AG08396 (cell line): ENCODE measurements at places on chromosomes 1 and 21.

- DNase-seq, result no peak
Measured at GRCh38 chr1:58003059-58003458, 543.5 kb downstream of the OMA1 start.

DNA sequence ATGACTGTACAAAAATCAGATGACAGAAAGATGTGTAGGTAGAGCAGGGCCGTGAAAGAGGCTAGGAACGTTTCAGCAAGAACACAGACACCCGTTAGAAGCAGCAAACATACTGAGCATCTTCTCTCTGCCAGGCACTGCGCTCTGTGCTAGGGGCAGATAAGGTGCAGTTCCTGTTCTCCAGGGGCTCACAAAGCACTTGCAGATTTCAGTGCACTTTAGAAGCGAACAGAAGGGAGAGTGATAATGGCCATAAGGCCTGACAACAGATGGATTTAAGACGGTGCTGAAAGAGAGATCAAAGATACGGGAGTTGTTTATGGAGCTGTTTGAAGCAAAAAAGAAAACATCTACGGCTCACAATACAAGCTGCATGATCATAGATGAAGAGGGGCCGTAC, 200.3 kb upstream of the FOXD3 start:
- DNase-seq, result no peak

DNA sequence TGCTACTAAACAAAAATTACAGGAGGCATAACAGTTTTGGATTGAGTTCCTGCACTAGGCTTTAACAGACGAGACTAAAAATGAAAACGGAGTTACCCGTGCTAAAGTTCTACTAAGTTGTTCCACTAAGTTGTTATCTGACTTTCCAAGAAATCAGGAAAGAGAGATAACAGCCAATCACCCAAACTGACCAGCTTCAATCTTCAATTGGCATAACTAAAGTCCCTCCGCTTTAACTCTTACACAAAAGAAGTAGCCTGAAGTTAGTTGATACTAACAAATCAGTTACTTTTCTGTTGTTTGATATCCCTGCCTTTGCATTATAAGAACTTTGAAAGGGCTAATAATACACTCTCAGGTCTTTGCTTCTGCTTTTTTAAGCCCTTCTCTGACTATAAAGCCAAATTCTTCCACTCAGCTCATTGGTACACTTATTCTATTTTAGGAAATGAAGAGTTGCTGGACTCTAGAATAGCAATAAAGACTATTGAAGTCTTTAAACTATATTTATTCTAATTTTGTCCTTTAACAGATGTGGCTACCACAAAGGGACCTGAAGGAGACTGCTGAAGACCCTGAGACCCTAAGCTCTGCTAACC, 61.3 kb downstream of the TESK2 start:
- DNase-seq, result no peak

GRCh38 chr21:45155910-45156309, 81.5 kb downstream of the ADARB1 start:
- no peak for DNase-seq

GRCh38 chr1:150512846-150513245, 2.7 kb upstream of the FALEC start:
- no peak for DNase-seq

- DNase-seq, result no peak
Measured at GRCh38 chr1:21157054-21157453, 19.6 kb downstream of the EIF4G3 start.

DNA sequence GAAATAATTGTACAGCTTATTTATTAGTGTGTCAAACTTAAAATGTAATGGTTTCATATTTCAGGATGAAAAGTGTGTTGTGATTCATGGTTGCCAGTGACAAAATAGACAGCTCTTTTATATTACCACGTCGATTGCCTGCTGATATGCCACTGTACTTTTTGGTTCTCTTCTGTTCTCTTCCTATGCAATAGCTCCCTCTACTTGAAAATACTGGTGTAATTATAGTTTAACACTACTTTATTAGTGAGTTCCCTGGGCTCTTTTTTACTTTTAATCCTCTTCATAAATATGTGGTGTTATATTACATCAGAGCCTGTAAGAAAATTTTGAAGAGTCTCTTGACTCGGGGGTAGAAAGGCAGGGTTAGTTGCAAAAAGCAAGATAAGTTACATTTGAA, 111.3 kb downstream of the PATJ start:
- peak; percentile 18 for DNase-seq

DNA sequence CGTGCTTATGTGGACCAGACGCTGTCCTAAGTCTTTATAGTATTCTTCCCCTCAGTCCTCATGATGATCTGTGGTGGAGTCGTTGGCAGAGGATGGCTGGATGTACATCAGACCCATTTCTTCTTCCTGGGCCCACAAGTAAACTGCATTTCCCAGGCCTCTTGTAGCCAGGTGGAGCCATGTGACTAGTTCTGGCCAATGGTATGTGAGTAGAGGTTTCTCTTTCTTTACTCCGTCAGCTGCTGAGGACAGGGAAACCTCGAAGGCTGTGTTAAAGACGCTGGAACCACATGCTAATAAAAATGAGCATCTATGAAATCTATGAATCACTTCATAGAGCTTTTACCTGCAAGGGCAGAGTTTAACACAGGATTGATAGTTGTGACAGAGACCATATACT, 18.7 kb upstream of the ZNF362 start:
- no peak for DNase-seq

GRCh38 chr21:38291874-38292273, 35.1 kb downstream of the KCNJ15 start:
- DNase-seq, result no peak

GRCh38 chr1:4830707-4831106, 176.3 kb downstream of the AJAP1 start:
- no peak for DNase-seq

DNA sequence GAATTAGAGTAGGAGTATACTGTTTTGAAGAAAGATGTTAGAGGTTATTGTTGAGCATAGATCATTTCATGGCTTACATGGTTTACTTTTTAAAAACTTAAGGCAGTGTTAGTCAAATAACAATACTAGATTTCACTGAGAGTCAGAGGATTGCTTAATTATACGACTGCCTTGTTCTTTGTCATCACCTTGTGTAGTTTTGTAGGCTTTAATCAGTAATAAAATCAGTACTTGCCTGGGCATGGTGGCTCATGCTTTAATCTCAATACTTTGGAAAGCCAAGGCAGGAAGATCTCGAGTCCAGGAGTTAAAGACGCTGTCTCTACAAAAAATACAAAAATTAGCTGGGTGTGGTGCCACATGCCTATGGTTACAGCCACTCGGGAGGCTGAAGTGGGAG, 41.3 kb upstream of the GPR52 start:
- DNase-seq, result no peak

DNA sequence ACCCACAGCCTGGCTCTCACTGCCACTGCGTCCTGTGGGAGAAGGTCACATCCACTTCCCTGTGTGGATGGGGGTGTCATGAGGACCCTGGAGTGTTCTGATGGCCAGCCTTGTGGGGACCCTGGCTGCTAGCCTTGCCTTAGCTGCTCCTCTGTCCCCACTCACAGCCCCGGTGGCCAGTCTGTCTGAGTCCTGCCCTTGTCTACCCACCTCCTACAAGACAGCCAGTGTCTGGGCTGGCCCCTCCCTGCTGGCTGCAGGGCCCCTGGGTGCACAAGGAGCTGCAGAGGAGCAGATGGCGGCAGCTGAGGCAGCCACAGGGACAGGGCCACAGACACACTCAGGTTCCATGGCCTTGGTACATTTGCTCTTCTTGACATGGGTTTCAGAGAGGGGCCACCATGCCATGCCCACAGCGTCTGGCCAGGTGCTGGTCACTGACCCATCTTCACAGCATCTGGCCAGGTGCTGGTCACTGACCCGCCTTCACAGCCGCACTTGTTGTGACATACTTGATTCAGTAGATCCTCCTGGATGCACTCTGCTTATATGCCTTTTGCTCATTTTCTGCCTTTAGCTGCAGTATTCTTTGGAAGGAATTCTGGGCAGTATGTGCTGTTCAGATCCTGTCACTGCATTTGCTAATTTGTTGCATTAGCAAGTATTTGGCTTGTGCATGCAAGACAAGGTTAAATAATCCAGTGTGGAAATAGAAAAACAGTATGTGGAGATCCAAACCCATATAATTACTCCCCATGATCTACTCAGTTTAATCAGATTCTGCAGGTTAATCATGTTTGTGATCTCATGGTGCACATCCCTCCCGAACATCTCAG, 157.8 kb downstream of the PCBP3 start:
- DNase-seq, result no peak

GRCh38 chr1:17880449-17880848, 125.3 kb downstream of the ACTL8 start:
- DNase-seq, result no peak

DNA sequence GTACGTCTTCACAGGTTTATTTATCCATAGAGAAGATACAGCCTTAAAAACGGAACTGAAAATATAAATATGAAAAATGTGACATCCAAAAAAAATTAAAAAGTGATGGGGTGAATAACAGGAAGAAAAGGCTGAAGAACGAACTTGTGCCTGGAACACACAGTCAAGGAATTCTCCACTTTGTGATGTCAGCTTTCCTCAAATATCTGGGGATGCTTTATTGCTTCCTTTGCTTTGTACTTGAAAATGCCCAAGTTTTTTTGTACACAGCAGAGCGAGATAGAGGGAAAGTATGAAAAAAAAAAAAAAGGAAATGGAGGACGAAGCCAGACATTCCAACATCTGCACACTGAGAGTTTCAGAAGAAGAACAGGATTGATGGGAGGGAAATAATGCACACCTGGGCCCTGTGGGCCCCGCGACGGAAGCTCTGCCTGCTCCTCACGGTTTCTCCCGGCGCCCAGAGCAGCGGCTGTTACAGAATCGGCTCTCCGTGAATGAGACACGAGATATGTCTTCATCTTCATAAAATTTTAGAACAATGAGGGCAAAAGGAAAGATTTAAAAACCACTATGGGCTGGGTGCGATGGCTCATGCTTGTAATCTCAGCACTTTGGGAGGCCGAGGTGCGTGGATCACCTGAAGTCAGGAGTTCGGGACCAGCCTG, 10.0 kb upstream of the LRRC3 start:
- DNase-seq, result no peak

DNA sequence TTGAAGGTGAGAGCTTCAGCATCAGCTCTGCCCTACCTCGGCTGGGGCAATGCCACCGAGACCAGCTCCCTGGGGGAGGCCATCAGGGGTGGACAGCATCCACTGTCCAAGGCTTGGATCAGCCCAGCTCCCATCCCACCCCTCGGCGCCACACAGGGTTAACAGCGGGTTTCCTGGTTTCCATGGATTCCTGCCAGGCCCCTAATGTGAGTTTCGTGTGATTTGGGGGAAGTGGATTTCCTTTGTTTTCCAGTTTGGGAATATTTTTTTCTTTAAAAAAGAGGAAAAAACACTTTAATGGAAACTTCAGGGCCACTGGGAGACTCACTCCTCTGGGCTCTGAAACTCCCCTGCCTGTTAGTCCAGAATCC, 34.3 kb downstream of the CASZ1 start:
- no peak for DNase-seq

DNA sequence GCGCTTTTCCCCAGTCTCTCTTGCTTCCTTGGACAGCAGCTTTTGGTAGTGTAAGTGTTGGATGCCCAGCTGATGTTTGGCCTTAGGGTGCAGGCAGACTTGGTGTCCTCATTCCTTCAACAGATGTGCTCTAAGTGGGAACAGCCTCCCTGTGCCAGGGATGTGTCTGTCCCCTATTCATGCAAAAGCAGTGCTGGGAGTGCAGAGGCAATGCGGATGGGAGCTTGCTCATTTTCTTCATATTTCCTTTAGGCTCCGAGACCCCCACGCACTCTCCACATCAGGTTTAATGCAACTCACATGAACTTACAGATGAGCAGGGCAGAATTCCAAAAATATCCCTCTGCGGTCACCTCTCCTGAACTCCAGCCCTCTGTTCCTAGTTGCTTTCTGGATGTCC, 96.1 kb downstream of the IER5 start:
- DNase-seq, result no peak

DNA sequence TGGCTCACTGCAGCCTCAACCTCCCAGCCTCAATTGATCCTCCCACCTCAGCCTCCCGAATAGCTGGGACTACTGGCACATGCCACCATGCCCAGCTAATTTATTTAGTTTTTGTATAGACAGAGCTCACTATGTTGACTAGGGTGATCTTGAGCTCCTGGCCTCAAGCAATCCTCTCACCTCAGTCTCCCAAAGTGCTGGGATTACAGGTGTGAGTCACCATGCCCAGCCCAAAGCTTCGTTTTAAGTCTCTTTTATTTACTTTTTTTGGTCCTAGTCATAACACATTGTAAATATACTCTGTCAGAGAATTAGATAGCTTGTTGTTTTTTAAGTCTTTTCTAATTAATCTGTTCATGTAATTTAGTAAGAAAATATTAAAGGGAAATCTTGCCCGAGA, 42.8 kb downstream of the KCNK1 start:
- DNase-seq, result no peak

GRCh38 chr1:71698186-71698585, 584.2 kb downstream of the NEGR1 start:
- DNase-seq, result no peak

DNA sequence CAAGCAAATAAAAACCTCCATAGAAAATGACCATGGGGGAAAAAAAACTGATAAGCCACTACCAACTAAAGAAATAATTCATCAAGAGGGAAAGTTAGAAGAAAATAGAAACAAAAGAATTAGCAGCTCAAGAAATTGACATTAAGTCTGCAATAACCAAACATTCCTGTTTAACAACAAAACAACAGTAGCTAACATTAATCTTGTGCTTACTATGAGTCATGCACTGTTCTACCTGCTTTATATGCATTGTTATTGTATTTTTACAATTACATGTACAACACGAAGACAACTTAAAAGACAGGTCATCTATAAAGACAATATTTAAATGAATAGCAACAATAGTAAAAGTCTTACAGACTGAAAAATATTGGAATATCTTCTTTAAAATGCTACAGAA, 34.4 kb upstream of the LRRC7 start:
- DNase-seq, result no peak

DNA sequence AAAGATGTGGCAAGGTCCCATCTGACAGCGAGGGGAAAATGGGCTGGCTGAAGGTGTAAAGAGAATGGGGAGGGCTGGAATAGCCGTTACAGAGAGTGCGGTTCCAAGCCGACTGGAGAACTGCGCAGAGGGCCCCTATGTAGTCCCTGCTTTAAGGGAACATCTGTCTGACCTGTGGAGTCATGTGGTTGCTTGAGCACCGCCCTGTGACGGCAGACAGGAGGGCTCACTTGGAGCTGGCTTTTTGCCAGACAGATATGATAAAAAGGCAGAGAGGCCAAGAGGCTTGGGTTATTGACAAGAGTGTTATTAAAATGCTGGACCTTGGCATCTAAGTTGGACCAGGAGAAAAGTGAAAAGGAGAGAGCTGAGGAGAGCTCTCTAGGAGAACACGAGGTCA, 5.9 kb upstream of the PTPRF start:
- no peak for DNase-seq

DNA sequence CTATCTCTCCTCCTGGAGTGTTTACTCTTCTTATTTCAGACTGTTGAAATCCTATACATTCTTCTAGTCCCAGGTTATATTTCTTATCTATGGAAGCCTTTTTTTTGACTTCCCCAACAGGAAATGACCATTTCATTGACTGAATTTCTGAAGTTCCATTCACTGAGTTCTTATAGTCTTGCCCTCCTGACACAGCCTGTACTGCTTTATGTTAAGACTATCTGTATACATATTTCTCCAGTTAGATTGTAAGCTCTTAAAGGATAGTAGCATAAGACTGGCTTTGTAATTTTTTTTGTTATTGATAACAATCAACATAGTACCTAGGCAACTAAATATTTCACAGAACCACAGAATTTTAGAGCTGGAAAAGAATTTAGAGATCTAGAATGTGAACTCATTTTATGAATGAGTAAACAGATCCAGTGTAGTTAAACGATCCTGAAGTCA, 14.9 kb upstream of the MACF1 start:
- DNase-seq, result no peak
